Upper lobe of left lung (tissue), 6 donors: ENCODE measurements at places on chromosomes 6 and 20.

GRCh38 chr20:703006-703405 lies 27.4 kb upstream of the SCRT2 start:
- H3K4me3 ChIP-seq, result no peak overlapping the region
- DNase-seq, result peak; percentile 6
- H3K27me3 ChIP-seq, result no peaks in the 10 kb centered on the region
- H3K27ac ChIP-seq, result no peak overlapping the region
- no peaks in the 10 kb centered on the region for H3K36me3 ChIP-seq

GRCh38 chr20:56440346-56441007 lies 27.9 kb upstream of the RTF2 start:
- H3K4me1 ChIP-seq, result no peaks in the 10 kb centered on the region
- peak overlapping the region; percentile 3 for H3K27ac ChIP-seq
- H3K27me3 ChIP-seq, result no peaks in the 10 kb centered on the region
- no peak overlapping the region for H3K4me3 ChIP-seq

DNA sequence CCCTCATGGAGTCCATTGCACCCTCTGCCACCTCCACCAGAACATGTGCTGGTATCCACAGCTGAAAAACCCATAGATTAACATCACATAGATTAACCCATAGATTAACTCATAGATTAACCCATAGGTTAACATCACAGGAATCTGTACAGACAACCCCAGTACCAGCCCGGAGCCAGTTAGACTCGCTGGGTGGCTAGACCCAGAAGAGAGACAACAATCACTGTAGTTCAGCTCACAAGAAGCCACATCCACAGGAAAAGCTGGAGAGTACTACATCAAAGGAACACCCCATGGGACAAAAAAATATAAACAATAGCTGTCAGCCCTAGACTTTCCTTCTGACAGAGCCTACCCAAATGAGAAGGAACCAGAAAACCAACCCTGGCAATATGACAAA lies 25.1 kb downstream of the SERPINB9 start:
- no peak overlapping the region for H3K4me3 ChIP-seq
- H3K27me3 ChIP-seq, result no peaks in the 10 kb centered on the region
- H3K27ac ChIP-seq, result no peak overlapping the region
- DNase-seq, result no peak
- H3K4me1 ChIP-seq, result peaks cover 30% of the 10 kb centered on the region
- H3K36me3 ChIP-seq, result no peaks in the 10 kb centered on the region

DNA sequence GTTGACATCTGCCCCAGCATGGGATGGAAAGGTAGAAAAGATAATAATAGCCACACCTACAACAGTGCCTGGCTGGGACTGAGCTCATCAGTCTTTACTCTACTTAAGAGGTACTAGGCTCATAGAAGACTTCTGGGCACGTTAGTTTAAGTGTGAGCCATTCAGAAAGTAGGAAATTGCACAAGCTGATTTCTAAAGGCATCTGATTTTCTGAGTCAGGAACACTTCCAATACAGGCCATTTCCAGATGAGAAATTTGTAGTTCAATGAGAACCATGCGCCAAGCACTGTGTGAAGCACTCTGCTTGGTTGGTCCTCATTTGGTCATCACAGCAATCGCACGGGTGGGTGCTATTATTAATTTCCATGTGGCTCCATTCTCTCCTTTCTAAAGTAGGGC lies 42.3 kb downstream of the MOCS1 start:
- H3K36me3 ChIP-seq, result peaks cover 4% of the 10 kb centered on the region
- no peak for DNase-seq
- no peak overlapping the region for H3K27ac ChIP-seq
- no peak overlapping the region for H3K4me3 ChIP-seq
- H3K27me3 ChIP-seq, result no peaks in the 10 kb centered on the region
- peaks cover 6% of the 10 kb centered on the region for H3K4me1 ChIP-seq

DNA sequence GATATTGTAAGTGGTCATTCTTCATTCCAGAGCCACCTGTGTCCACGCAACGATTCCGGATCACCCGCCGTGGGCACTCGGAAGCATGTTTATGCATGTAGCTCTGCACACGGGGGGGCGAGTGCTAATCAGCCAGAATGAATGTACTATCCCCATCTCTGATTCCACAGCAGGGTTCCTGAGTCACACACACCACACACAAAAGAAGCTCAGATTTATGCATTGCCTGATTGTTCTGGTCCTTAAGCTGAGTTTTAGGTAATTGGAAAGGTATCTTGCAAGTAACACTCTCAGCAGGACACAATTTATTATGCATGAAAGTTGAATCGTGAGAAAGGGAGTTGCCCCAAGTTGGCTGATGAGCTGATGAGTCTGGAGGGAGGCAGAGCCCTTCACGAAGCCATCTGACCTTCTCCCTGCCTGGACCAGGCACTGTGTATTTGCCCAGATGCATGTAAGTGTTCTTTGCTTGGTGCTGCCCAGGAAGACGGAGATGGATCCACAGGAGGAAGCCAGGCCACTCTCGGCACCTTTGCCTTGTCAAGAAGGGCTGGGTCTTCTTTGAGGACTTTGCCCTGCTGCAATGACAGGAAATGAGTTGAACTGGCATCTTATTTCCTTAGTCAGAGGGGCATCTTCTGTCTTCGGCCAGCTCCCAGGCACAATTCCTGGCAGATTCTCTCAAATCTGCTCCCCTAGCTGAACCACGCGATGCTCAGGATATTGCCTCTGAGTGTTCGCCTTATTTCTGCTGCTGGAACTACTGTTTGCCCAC lies 141.1 kb downstream of the SYNDIG1 start:
- H3K4me3 ChIP-seq, result no peak overlapping the region
- no peak for DNase-seq
- no peaks in the 10 kb centered on the region for H3K27me3 ChIP-seq
- no peaks in the 10 kb centered on the region for H3K4me1 ChIP-seq
